ENCODE measurements at places on chromosomes 1 and 21.

DNA sequence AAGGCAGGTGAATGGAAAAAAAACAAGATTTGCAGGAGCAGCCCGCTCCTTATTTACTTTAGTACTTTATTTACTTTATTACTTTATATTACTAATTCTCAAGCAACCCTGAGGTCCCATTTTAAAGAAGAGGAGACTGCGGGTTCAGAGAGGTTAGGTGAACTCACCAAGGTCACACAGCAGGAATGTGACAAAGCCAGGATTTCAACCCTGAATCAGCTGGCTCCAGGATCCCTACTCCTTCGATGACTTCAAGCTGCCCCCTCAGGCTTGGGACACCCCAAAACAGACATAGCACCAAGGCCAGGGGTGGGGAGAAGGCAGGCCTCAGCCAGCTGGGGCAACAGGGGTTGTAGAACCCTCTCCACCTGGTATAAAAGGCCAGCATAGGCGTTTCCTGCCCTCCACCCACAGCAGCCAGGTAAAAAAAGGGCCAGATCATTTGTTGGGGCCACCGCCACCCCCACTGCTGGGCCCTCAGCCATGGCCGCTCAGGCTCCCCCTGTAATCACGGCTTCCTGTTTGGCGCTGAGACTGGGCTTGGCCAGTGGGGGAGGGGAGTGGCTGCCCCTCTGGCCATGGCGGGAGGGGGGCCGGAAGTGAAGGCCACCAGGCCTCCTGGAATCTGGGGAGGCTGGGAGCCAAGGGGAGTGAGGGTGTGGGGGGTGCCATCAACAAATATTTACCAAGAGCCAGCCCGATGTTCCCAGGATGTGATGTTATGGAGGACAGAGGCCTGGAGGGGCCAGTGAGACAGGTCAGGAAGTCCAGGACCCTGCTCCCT is 6.6 kb downstream of the SDC3 start:
- no peak for DNase-seq

GRCh38 chr1:167717351-167717750 is 4.4 kb upstream of the MPZL1 start:
- DNase-seq: no peak

DNA sequence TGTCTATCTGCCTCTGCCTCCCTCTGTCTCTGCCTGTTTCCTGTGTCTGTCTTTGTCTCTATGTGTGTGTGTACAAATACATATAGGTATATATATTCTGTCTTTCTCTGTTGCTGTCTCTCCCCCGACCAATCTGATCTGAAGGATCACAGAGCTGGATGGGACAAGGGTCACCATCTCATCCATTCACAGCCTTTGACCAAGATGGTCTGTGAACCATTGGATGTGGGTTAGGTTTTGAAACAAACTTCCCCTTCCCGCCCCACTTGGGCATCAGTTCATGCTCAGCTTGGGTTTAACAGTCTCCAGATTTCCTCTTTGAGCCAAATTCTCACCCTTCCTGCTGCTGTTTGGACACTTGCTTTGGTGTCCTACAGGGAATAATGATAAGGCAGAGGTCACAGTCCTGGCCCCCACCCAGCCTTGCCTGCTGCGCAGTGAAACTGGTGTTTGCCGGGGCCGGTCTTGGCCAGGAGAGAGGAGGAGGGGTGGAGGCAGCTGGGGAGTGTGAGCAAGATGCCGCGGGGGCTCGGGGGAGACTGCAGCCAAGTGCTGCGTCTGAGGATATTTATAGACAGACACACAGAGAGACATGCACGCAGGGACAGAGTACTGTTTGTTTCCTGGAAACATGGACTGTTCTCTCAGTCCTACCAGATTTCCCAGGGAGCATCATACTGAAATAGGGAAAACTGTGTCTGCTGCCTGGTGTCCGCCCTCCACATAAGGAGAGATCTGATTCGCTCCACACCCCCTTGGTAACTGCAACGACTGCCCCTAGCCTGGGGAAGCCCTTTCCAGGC is 27.0 kb upstream of the BTG2 start:
- DNase-seq: peak; percentile 94

GRCh38 chr1:207088701-207089626 is at the start of gene C4BPB:
Gene C4BPB (plus strand): TSS chr1:207088860. CDS start chr1:207089532, 672 bp downstream.
- DNase-seq: peak; percentile 58

- no peak for DNase-seq
Measured at GRCh38 chr1:26542771-26543451, 13.3 kb downstream of the RPS6KA1 start.
